ENCODE measurements at places on chromosomes 5 and 9.

- no peak for DNase-seq
These were observed 206.9 kb downstream of the FSTL4 start for GRCh38 chr5:133405275-133406034.

- DNase-seq = no peak
These were observed 275.4 kb upstream of the RGMB start for GRCh38 chr5:98498028-98498427.

GRCh38 chr5:124283031-124283430 is 463.4 kb downstream of the ZNF608 start:
- DNase-seq = no peak

GRCh38 chr9:92122061-92122460 is 6.8 kb upstream of the SPTLC1 start:
- DNase-seq = no peak

DNA sequence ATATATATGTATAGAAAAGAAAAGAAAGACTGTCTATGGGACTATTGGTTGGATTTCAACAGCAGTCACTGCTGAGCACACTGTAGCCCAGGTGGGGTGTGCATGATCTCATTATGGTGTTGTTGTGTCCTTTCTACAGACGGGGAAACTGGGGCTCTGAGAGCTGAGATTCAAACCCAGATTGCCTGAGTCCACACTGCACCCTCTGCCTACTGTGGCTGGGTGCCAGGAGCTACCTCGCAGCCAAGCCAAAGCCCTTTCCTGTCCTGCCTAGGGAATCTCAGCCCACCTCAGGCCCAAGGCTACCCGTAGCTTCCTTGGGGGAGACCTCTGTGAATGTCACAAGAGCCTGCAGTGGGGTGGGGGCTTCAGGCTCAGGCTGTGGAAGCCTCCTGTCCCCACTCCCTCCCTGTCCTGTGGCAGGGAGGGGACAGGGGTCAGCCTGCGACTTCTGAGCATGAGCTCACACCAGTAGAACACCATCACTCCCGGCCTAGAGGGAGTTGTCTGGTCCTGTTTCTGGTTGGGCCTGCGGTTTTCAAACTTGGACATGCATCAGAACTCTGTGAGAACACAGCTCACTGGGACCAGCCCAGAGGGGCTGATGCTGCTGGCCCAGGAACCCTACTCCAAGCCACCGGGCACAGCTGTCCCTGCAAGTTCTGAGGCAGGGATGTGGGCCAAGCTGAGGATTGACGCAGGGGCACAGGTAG is 7.9 kb upstream of the NINJ1 start:
- DNase-seq = no peak

DNA sequence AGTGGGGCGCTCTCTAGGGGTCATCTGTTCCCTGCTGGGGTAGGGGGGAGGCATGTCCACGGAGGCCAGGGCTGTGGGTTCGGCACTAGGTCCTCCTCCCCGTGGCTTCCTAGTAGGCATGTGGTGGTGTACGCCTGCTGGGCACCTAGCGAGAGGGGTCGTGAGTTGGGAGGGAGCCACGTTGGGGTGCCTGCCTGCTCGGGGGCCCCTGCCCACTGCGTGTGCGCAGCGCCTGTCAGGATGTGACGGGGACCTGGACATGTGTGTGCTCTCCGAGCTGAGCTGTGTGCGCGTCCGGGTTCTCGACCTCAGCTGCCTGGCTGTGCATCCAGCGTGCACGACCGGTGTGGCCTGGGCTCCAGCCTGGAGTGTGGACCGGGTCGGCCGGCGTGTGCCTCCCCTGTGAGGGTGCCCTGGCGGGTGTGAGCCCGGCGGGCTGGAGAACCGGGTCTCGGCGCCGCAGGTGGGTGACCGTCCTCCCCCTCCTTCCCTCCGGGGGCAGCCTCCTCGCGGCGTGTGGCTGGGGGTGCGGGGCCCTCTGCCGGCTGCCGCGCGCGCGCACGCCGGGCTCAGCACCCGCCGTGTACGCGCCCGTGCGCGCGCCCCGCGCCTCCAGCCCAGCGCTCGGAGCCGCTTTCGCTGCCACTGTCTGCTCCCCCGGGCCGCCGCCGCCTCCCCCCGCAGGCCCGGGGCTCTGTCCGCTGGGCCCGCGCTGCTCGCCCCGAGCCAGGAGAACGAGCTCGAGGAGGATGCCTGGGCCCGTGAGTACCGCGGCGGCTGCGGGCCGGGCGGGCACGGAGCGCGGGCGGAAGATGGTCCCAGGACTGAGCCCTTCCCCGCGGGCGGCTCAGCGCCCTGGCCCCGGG is at the start of gene PRR7:
Gene PRR7, plus strand, starts transcription at position 615 of the 866 bp plus-strand sequence. CDS start 8,254 bp downstream, outside the sequence.
- DNase-seq = peak; percentile 66

DNA sequence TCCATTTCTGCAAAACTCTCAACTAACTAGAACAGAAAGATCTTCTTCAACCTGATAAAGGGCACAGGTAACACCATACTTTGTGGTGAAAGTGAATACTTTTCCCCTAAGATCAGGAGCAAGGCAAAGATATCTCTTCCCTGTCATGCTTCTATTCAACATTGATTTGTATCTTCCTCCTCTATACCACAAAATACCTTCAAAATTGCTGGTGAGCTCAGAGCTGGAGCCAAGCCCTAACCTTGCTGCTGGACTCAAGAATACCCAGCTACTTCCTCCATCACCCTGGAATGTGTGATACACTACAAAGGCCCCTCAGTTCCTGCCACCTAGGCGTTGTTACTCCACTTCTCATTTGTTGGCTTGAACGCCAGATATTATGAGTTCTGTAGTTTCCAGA is 499.0 kb downstream of the ACTL7B start:
- DNase-seq = no peak

DNA sequence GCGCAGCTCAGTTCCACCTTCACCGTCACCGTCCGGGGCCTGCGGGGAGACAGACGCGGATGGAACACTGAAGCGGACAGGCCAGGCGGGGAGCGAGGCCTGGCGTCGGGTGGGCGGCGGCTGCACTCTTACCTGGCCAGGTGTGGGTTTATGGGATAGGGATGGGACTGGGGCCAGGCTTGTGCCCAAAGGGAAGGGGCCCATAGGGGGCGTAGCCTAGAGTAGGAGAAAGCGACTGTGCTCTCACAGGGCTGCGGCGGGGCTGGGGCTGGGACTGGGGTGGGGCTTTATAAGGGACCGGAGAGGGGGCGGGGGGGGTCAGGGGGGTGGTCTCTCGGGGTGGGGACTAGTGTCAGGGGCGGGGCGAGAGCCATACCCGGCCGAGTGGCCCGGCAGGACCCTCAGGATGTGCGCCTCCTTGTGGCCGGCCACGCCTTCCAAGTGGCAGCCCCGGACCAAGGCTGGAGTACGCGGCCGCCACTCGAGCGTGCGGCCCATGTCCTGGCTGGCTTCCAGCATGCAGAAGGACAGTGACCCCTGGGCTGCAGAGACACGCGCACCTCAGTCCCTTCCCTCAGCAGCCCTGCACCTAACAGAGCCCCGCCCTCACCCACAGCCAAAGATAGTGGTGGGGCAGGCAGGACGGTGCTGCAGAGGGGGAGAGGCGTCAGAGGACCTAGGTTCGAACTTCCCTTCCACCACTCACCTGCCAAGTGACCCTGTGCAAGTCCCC is 22.8 kb downstream of the FPGS start:
- no peak for DNase-seq

Measured in inflammatory macrophage (primary cell).